GM13976 (cell line): ENCODE measurements at places on chromosomes 6 and 20.

DNA sequence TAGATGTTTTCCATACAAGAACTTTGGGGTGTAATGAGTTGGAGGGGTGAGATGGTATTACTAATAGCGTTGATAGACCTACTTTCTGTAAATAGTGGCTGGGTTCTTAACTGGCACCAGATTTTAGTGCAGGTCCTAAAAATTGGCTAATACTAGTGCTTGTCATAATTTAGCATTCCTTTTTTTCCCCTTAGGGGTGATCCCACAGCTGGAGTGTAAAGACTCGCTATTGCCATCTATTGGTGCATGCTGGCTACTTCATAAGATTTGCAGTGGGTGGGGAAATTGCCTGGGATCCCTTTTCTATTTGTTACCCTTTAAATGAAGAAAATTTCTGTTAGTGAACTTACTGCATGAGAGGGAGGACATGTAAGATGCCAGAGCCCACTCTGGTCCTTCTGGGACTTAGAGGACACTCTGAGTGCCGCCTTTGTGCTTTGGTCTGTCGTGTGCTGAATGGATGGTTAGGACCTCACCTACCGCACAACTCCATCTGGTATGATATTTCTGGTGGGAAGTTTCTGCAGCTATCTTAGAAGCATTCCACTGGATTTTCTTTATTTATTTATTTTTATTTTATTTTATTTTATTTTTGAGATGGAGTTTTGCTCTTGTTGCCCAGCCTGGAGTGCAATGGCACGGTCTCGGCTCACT, 195.5 kb downstream of the JARID2 start:
- DNase-seq: peak; percentile 51

- no peak for DNase-seq
These were observed 107.9 kb upstream of the MAP3K7 start for GRCh38 chr6:90694802-90695201.

DNA sequence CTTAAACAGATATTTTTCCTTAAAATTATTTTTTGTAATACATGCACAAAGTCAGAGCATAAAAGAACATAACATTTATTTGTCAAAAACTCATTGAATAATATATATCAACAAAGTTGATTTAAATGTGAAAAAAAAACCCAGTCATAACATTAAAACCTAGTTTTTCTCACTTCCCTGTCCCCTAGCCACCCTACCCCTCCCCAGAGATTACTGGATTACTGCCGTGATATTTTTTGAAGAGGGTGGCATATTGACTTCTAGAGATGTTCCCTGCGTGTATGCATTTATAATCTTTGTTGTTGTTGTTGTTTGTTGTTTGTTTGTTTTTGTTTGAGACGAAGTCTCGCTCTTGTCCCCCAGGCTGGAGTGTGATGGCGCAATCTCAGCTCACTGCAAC, 52.4 kb upstream of the ARMC2 start:
- DNase-seq: no peak

DNA sequence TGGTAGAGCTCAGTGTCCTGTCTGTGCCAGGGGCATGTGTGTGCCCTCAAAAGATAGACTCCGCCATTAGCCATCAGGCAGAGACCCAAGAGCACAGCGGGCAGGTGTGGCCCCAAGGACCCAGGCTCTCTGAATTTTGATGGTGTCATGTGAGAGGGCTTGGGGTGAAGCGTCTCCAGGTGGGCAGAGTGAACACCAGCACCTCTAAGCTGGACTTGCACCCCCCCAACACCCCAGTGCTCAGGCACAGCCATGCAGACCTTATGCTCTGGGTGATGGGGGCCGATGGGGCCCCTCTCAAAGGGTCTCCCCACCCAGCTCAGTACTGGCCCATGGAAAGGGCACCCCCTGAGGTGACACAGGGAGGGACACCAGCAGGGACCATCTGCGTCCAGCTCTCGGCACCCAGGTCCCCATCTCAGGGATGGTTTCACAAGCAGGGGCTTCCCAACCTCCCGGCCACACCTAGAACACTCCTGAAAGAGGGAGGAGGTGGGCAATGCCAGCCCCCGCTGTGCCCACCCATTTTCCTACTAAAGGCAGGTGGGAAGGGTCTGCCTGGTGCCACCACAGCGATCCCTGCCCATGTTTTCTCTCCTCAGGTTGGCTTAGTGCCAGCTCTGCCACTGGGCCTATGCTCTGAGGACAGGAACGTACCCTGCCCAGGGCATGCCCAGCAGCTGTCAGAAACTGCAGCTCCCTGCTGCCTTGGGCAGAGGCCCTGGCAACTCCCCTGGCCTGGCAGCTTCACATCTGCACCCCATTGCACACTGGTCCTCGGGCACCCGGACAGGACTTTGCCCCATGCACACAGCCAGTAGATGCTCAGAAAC, 3.5 kb downstream of the CST7 start:
- peak; percentile 11 for DNase-seq

GRCh38 chr6:132661906-132662305, 2.9 kb upstream of the TAAR1 start:
- no peak for DNase-seq

DNA sequence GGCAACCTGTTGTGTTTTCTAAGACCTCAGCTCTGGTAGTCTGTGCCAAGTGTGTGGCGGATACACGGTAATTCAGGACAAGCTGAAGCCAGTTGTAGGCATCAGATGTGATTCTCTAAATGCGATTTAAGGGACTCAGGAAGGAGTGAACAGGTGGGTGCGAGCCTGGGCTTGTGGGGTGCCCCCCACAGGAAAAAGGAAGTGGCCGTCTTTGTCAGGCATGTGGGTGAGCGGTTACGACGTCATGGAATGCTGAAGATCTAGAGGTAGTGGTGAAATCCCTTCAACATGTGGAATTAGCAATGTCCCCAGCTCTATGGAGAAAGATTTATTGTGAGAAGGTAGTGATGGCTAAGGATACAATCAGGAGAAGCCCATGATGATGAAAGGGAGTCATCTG, 95.1 kb upstream of the EXOC2 start:
- DNase-seq: no peak

- no peak for DNase-seq
These were observed 173.8 kb downstream of the VEGFA start for GRCh38 chr6:43943781-43944250.

GRCh38 chr20:19760371-19760721, 2.3 kb downstream of the RIN2 start:
- no peak for DNase-seq
